ENCODE measurements at places on chromosomes 4 and X.

DNA sequence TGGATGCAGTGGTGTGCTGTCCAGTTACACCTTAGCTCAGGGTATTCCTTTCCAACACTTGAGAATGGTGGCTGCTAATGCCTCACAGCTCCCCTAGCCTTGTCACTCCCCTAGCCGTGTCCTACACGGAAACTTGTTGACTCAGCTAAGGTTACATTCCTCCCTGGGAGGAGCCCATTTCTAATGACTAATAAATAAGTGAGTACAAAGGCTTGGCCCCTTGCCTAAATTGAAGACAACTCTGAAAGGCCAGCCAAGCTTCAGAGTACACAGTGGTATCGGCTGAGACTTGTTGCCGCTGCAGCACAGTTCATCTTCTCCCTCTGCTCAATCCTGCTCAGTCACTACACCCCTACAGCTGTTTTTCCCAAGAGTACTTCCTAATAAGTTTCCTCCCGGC lies 21.2 kb upstream of the SLC25A31 start:
- DNase-seq = no peak

DNA sequence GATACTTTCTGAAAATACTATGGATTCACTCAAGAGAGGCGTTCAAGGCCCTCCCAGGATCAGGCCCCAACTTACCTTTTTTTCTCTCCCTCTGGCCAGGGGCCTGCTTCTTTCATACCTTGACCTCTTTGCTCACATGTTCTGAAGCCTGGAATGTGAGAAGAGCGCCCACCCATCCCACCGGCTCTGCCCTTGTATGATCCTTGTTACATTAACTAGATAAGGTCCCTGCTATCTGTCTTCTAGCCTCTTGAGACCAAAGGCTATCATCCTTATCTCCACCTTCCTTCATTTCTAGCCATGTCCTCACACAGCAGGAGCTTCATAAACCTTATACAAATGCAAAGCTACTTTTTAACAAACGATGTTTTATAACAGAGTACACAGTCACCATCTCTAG lies 45.9 kb downstream of the PROM1 start:
- DNase-seq = no peak

DNA sequence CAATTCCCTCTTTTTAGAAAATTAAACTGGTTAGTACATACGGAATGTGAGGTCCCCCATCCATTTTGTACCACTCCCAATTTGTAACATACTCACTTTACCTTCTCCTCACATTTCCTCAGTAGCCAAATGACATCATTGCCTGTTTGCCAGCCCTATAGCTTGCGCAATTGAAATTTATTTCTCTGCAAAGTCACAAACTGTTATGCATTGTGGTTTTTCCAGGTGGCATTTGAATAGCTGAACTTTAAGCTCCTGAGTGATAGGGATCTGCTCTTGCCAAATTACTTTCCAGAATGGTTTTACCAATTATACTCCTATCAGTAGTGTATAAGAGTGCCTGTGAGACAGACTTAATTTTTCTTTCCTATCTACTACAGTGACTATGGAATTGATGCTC lies 7.7 kb downstream of the COL4A5 start:
- DNase-seq = no peak

DNA sequence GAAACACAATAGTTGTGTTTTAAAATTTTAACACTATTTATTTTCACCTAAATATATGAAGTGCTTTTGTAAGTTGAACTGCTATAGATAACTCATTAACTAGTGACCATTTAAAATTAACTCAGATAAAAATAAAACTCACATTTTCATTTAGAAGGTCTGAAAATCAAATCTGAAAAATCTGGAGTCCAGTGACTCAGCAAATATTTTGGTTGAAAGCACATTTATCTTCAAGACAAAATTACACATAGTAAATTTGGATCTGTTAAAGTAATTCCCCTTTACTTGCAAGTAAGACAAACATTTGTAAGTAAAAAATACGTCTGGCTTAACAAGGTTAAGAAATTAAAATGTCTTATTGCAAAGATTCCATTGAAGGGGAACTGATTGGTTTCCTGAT lies 589.1 kb downstream of the TRIML1 start:
- DNase-seq = no peak

- peak; percentile 54 for DNase-seq
Observed at GRCh38 chr4:156505341-156505955, 466.2 kb downstream of the PDGFC start.

DNA sequence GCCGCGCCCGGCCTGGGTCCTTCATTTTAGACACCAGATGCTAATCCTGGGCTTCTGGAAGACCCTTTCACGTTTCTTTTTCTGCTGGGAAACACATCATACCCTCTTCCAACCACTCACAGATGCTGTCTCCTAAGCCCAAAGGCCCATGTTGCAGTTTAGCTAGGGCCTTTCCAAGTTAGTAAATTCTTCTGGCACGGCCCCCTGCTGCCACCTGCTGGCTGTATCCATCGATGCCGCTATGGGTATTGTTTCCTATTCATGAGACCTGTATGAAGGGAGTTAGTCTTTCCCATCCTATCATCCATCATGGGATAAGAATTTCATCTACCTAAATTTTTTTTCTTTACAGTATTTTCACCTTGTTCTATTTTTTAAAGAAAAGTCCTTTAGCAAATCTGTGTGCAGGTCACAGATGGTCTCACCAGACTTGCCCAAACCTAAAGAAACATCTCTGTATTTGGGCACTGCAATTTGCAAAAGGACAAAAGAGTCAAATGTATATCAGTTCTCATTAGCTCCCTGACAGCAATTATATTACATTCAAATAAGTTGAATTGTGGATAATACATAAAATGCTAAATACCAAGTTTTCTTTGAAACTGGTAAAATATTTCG lies 37.8 kb upstream of the SLC9A7 start:
- DNase-seq = peak; percentile 77

DNA sequence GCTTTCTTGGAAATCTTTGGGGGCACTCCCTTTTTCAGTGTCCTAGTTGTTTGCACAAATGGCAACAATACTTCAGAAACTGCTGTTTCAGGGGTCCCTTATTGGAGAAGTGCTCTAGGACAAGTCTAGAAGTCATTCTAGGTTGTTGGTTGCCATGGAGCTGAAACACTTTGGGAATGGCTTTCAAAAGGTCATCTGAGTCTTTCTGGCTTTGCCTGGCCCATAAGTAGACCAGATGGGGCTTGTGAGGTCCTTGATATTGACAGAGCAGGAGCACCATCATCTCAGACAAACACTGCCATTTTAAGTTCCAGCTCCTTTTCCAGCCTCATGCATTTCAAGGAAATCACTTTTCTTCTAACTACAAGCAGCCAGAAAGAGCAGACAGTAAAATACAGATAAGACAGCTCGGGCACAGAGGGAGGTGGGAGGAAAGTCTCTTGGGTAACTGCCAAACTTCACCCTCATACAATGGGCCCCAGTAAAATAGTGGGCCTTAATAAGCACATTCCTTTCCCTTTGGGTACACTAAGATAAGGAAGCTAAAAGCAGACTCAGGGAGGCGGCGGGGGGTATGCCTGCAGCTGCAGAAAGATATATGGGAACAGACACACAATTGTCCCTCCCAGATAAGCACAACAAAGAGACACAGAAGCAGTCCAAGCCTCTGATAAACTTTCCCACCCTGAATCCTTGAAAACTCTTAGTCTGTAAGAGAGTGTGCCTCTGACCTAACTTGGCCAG lies 8.5 kb upstream of the NXF3 start:
- peak; percentile 14 for DNase-seq

GRCh38 chrX:56099271-56099670 lies 132.9 kb upstream of the KLF8 start:
- DNase-seq = no peak

- DNase-seq = no peak
Observed at GRCh38 chr4:150345207-150345744, 236.7 kb upstream of the MAB21L2 start.

DNA sequence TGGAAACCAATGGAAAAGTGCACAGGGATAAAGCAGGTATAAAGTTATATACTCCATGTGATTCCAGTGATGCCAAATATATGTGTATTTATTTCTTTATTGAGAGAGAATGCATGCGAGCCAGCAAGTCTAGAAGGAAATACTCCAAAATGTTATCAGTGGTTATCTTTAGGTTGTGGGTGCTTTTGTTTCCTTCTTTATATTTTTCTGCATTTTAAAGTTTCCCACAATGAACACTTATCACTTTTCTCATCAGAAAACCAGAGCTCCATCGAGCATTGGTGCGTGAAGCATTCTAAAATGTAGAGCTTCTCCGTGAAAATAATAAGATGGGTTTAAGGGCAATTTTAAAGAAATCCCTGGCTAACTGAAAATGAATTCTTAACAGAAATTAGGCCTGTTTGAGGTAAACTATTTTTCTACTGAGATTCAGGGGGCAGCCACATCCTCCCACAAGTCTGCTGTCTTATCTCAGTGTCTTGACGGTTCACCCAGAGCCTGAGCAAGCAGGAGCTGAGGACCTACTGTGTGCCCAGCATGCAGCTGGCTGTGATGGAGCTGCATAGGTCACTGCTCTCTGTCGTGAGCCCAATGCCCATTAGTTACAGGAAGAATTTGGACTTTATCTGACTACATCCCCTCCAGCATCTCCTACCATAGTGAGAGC lies 18.7 kb upstream of the CD40LG start:
- no peak for DNase-seq

GRCh38 chr4:79334783-79335182 lies 8.9 kb upstream of the NAA11 start:
- no peak for DNase-seq

DNA sequence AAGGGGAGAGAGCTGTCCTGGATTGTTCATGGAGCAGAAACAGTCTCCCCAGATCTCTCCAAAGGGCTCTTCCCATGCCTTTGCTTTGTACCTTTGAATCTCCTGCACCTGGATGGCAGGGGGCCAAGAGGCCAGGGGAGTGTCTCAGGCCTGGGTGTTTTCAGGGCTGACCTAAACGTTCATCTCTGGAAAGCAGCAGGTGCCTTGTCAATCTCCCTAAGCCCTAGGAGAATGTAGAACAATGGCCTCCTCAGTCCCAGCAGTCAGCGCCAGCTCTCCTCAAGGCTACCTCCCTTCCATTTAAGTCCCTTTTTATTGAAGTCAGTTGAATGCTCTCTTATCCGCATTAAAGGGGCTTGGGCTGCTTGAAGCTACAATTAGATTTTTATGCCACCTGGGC lies 31.2 kb upstream of the NSUN7 start:
- DNase-seq = peak; percentile 26

GRCh38 chr4:64756016-64756415 lies 346.8 kb upstream of the TECRL start:
- no peak for DNase-seq
